ENCODE measurements at places on chromosomes 2 and 18.

DNA sequence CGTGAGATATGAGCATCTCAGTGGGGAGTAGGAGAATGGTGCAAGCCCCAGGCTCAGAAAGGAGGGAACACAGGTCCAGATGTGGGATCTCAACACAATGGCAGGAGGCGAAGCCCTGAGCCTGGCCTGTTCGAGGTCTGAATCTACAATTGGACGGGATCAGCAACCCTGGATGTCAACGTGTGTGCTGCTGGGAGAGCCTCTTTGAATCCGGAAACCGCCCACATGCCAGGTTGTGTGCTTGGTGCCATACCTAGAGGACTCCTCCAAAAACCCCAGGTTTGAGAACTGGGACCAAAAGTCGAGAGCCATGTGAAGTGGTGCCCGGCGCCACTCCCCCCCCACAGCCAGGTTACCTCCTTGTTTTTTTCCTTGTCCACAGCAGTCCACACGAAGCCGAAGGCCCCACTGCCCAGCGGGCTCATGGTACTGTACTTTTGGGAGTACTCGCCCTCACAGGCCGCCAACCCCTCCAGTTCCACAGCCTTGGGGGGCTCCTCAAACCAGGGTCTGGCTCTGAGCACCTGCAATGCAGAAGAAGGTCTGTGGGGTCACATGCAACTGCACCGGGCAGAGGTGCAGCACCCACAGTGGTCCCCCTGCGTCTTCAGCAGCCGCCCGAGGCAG, 20.4 kb upstream of the MTERF4 start:
- DNase-seq, result no peak

DNA sequence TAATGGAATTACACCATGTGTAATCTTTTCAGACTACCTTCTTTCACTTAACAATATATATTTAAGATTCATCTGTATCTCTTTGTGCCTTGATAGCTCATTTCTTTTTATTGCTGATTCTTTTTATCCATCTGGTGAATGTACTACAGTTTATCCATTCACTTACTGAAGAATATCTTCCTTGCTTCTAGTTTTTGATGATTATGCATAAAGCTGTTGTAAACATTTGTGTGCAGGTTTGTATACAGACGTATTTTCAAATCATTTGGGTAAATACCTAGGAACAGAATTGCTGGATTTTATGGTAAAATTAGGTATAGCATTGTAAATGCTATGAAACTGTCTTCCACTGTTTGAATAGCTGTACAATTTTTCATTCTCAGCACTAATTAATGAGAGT, 592.6 kb upstream of the HS6ST1 start:
- DNase-seq, result no peak

DNA sequence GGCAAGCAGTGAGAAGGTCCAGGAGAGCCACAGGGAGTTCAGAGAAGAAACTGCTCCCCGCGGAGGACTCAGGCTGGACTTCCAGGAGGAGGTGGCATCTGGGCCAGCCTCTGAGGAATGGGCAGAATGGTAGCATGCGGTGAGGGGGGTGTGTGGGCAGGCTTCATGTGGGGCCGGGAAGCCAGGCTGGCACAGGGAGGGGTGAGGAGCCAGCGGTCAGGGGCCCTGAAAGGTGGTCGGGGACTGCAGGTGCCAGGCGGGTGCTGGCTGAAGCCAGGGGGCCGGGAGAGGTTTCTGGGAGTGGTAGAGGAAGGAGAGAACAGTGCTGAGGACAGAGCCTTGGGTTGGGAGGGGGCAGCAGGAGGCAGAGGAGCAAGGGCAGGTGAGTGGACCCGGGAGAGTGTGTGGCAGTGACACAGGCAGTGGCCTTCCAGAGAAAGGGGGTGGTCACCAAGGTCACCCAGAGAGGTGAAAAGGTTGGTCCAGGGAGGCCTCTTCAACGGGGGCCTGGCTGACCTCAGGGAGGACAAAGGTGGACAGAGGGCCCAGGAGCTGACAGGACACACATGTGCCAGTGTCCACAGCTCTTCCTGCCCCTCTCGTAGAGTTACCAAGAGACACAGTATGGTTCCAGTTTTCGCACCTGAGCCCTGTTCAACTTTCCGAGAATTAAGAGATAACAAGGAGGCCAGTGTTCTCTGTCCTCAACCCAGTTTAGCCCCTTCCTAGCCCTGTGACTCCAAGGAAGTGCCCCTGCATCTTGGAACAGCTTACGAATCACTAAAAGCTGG, 101.2 kb upstream of the ASB18 start:
- DNase-seq, result no peak

- DNase-seq, result no peak
Observed at GRCh38 chr2:98072442-98072841, 14.5 kb upstream of the VWA3B start.

GRCh38 chr2:158478237-158478636, 21.5 kb downstream of the PKP4 start:
- DNase-seq, result no peak

DNA sequence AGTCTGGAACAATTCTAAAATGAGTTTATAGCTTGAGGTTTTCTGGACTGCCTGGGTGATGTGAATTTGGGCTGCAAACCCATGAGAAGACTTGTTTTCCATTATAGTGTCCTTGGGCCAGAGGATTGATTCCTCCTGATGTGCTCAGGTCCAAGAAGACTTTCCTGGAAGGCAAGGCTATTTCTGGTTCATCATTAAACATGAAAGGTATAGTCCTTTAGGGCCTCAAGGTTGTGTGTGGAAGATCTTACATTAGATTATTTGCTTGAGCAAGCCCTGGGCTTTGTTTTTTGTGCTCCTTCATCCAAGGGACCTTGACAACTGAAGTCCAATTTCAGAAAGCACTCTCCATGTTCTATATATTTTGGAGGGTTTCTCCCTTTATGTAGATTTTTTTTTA, 26.8 kb upstream of the NEDD4L start:
- no peak for DNase-seq

DNA sequence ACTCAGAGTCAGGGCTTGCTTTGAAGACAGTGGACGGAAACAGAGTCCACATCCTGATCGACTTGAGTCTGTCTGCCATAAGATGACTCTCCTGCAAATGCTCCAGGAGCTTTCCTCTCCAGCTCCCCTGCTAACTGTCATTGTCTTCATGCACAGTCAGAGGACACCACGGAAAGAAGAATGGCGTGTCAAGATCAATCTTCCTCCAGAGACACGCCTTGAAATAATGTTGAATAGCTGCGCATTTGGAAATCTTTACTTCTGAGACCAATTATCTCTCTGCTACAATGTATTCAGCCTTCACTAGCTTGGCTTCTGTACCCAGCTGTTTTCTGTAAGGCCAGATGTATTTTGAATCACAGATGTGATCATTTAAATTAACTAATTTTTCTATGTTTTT, 457.2 kb downstream of the CDH2 start:
- no peak for DNase-seq

DNA sequence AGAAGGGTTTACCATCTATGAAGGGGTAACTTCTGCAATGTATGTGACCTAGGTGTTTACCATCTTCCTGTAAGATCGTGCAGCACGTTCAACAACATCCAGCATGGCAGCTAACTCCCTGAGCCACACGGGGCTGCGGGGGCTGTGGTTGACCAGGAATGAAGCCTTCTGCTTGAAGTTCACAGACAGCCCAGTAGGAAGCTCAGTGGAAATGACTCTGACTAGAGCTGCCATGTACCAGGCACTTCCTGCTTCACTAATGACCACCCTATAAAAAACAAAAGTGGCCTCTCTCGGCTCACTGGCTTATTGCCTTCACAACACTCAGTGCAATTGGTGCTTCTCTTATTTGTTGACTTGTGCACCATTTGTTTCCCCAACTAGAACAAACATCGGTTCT, 99.7 kb upstream of the SMAD7 start:
- no peak for DNase-seq

GRCh38 chr2:83368916-83369315, 1090.2 kb downstream of the SUCLG1 start:
- no peak for DNase-seq

- DNase-seq, result no peak
Observed at GRCh38 chr2:23705771-23706612, 220.9 kb downstream of the ATAD2B start.

DNA sequence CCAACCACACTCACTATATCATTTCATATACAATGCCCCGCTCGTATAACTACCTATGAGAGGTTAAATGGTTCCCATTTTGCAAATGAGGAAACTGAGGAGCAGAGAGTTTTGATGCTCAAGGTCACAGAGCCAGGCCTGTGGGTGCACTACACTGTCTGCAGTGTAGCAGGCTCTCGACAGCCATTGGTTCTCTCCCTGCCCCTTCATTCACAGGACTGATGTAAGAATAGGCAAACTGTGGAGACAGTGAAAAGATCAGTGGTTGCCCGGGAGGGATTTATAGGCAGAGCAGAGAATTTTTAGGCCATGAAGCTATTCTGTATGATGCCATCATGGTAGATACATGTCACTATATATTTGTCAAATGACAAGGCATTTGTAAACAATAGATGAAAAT, 39.0 kb upstream of the LBH start:
- DNase-seq, result no peak

DNA sequence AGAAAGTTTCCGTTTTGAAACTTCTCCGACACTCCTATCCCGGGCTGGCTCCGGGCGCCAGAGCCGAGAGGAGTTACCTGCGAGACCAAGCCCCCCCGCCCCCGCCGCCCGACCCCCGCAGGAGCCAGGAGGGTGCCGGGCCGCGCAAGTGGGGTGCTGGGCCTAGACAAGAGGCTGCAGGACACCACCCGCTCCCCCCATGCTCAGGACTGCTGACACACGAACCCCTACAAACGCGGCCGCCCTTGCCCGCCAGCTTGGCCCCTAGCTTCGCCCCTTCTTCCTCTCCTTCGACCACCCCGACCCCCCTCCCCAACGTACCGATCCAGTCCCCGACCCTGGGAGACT, 497 bp downstream of the PLA2R1 start:
- DNase-seq, result no peak

DNA sequence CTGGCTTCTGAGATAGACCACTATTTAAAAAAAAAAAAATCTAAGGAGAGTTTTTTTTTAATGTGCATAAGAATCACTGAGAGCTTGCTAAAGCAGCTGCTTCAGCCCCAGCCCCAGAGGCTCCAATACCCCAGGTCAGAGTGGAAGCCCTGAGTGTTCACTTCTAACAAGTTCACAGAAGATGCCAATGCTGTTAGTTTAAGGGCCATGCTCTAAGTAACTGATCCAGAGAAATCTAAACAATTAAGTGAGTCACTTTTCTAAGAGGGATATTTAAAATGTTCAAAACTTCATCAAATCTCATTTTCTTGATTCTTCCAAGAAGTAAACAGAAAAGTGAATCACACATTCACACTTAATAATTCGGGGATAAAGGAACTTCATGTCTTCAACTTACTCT, 126.4 kb upstream of the CD226 start:
- no peak for DNase-seq

- DNase-seq, result no peak
Observed at GRCh38 chr2:190932514-190932913, 51.9 kb downstream of the GLS start.

DNA sequence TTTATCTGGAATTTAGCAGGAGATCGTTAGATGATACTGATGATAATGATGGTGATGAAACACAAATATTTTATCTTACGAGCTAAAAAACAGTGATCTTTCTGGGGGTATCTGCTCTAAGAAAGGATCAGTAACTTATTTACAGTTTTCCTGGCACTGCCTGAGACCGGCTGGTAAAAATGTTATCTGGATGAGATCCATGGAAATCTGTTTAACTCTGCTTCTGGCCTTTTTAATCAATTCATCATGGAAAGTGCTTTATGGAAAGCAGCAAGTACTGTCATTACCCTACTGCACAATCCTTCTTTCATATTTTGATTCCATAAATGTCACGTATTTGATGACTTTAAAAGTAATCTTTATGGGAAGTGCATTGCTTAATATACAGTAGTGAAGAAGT, 612.7 kb upstream of the GCFC2 start:
- DNase-seq, result no peak

GRCh38 chr2:67485431-67485830, 88.3 kb downstream of the ETAA1 start:
- no peak for DNase-seq

GRCh38 chr18:68429841-68430240, 285.1 kb downstream of the TMX3 start:
- DNase-seq, result no peak

DNA sequence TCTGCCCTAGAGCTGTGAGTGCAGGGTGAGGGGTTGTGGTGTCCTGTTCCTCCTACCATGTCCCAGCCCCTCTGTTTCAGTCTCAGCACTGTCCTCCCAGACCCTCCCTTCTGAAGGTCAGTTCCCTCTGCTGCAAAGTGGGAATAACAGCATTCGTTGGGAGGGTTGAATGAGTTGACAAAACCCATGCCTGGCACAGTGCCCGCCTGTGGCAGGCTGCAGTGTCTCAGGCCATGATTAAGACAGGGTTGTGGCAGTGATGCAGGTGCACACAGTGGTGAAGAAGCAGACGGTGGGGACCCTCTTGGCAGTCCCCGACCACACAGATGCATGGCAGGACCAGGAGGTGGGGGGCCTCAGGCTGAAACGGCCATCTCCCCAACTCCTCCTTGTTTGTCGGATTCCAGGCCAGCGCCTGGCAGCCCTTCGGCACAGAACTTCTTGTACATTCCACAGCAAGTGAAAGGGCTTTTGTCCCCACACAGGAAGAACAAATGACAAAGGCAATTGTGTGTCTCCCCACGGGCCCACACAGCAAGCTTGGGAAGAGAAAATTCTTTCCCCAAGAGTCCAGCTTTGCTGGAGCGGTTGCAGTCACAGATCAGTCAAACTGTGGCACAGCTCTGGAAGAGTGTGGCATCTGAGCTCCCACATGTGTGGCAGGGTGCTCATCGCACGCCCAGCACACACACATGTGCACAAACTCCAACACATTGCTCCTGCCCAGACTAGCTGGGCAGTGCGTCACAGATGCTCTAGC, 92.0 kb upstream of the MSH2 start:
- no peak for DNase-seq

GRCh38 chr18:24536326-24536725, 75.9 kb downstream of the HRH4 start:
- DNase-seq, result no peak

DNA sequence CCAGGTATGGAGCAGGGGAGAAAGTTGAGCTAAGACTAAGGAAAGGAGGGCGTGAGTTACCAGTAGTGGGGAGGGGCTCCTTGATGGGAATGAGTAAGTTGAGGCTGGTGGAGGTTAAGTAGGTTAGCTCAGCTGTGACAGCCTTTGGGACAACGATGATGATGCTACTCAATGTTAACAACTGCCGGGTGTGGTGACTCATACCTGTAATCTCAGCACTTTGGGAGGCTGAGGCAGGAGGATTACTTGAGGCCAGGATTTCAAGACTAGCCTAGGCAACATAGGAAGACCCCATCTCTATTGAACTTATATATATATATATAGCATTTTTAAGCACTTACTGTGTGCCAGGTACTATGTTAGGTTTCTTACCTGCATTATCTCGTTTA, 48.4 kb downstream of the HK2 start:
- DNase-seq, result no peak

- no peak for DNase-seq
Observed at GRCh38 chr2:64500549-64500948, 23.6 kb upstream of the AFTPH start.
